ENCODE measurements at places on chromosomes 16 and 17.
A peak's percentile ranks its signal among the peaks of the same experiment; 100 is the strongest.

- no peak for DNase-seq
Measured at GRCh38 chr17:50458701-50459676, 9.7 kb downstream of the CHAD start.

DNA sequence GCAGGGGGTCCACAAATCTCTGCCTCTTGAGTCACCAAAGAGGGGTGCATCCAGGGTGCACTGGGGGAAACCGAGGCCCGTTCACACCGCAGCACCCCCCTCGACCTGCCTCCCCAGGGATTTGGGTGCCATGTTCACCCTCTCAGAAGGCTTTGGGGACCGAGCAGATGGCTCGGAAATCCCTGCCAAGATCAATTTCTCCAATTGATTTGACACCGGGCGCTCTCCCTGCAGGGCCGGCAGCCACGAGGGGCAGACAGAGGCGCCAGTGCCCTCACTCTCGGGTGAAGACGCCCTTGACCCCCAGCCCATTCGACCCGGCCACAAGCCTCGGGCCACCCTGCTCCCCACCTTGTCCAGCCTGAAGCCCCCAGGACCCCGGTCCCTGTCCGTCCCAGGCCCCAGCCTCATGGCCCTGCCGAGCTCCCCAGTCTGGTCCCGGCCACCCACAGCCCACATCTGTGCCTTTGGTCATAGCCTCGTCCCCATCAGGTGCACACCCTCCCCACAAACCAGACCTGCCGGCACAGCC, 9.3 kb downstream of the SSTR5 start:
- DNase-seq: no peak

- DNase-seq: no peak
Measured at GRCh38 chr16:87070657-87071056, 246.5 kb downstream of the C16orf95 start.

GRCh38 chr17:68399638-68400403, 57.5 kb downstream of the WIPI1 start:
- DNase-seq: no peak

GRCh38 chr17:82216301-82217119, 3.9 kb upstream of the CCDC57 start:
- no peak for DNase-seq

DNA sequence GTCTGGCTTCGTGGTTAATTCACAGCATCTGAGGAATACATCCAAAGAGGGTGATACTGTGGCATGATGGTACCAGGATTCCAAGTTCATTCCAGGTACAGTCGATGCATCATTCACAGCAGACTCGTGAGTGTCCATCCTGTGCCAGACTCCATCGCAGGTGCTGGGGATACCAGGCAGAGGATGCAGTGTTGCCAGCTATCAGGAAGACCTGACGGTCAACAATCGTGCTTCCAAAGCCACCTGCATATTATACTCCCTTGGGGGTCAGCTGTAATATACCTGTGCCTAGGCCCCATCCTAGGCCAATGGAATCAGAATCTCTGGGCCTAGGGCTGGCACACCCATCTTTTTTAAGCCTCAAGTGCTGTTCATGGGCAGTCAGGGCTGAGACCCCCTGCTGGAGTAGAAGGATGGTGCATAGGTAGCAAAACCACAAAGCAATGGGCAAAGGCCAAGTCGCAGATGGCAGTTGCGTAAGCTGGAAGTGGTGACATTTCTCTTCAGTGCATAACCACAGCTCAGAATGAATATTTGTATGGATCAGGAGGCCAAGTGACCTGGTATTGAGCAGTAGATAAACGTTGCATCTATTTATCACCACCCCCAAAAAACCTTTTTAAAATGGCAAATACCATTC, 42.9 kb upstream of the C16orf78 start:
- DNase-seq: no peak

DNA sequence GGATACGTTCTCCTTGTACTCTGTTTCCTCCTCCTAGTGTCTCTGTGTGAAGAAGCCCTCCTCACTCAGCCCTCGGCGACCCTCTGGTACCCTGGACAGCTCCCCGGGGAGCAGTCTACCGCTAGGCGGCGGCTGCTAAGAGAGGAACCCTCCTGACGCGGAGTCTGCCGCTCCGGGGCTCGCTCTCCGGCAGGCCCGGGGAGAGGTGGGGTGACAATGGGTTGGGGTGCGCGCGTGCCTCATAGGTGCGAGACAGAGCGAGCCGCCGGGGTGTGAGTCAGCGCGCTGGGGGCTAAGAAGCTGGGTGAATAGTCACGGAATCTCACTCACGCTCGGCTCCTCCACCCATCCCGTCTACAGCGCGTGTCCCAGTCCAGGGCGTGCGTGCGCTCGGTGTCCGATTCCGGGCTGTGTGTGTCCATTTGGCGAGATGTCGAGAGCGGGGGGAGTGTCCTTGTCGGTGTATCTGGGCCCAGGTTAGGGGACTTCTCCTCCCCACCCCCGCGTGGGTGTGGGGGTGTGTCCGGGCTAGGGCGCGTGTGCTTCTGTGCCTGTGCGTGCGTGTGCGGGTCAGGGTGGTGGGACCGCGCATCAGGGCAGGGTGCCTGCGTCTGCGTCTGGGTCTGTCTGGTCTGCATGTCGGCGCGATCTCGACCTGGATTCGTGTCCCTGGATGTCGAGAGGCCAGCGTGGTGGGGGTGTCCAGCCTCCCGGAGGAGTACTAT, 577 bp upstream of the HS3ST2 start:
- peak; percentile 26 for DNase-seq

DNA sequence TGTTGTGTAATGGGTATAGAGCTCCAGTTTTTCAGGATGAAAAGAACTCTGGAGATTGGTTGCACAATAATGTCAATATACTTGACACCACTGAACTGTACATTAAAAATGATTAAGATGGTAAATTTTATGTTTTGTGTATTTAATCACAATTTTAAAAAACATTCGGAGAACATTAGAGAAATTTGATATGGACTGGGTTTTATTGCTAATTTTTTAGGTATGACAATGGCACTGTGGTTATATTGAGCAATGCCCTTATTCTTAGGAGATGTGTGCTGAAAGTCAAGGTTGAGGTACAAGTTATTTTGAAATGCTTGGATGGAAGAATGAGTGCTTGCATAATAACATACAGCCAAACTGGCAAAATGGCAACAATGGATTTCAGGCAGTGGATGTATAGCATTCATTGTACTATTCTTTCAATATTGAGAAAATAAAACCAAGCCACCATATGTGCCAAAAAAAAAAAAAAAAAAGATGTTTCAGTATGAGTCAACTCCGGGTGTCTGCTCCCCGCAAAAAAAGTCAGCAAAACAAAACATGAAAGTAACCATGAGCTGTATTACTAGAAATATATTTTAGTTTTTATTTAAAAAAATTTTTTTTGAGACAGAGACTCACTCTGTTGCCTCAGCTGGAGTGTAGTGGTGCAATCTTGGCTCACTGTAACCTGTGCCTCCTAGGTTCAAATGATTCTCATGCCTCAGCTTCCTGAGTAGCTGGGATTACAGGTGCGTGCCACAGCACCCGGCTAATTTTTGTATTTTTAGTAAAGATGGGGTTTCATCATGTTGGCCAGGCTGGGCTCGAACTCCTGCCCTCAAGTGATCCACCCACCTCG, 19.8 kb downstream of the HOXB1 start:
- DNase-seq: peak; percentile 74

DNA sequence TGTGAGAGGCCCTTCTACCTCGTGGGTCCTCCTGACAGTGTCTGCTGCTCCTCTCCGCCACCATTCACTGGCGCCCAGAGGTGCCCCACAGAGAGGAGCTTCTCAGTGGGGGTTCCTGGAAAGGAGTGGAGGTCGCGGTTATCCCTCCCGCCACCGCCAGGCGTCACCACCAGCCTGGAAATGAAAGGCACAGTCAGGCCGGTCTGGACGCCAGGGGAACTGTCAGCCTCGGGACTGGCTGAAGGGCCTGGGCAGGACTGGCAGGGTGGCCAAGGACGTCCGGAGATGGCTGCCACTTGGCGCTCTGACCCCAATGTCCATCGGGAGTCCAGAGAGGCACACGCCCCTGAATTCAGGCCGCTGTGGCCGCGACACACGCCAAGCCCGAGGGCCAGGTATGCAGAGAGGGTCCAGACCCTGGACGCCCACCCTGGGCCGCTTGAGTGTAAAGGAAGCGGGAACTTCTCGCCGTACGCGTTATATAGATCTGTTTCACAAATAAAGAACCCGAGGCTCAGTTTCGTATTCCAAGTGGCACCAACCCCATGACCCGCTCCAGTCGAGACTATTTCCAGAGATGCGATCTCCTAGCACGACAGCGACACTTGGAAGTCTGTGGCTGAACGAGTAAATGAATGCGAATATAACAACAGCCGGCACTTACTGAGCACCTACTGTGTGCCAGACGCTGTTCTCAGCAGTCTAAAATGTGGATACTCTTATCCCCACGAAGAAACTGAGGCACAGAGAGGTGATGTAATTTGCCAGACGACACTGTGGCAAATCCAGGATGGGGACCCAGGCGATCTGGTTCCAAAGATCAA, 7.6 kb upstream of the NXPH3 start:
- DNase-seq: peak; percentile 36

- DNase-seq: no peak
Measured at GRCh38 chr16:10308305-10309193, 77.3 kb upstream of the ATF7IP2 start.

- no peak for DNase-seq
Measured at GRCh38 chr17:73658821-73659515, 14.7 kb upstream of the SDK2 start.

- no peak for DNase-seq
Measured at GRCh38 chr16:88195269-88195705, 187.5 kb upstream of the ZNF469 start.

DNA sequence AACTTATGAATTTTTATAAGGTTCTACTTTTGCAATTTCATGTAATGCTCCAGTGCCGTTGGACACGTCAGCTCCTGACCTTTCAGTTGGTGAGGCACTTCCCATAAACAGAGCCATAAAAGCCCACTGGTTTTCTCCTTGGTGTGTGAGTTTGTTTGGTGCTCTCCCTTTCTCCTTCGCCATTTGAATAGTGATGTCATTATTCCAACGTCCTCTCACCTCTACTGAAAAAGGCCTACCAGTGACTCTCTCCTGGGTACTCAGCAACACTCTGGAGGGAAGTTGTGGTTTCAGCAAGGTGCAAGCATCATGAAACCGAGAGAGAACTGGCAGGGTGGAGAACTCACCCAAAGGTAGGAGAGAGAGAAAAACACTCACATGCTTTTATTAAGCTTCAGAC, 29.6 kb upstream of the HNF1B start:
- no peak for DNase-seq

- DNase-seq: no peak
Measured at GRCh38 chr17:18919963-18920362, 32.0 kb upstream of the SLC5A10 start.

DNA sequence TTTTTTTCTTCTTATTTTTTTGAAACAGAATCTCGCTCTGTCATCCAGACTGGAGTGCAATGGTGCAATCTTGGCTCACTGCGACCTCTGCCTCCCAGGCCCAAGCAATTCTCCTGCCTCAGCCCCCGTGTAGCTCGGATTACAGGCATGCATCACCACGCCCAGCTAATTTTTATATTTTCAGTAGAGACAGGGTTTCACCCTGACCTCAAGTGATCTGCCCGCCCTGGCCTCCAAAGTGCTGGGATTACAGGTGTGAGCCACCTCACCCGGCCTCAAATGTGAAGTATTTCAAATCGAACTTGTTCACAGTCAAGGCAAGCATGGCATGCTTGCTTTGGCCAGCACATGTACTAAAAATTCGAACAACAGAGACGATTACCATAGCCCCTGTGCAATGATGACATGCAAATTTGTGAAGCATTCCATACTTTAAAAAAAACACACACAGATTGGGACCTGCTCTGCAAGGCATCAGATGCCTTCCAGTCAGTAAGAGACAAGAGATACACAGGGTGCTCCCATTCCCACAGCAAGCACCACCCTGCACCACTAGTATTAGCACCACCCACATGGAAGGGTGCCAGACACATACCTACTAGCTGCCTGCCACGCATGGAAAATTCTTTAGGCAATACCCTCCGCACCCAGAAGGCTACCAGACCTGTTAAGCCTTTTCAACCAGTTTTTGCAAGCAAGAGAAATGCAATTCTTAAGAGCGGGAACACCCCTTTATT, 47.2 kb downstream of the ANKRD11 start:
- DNase-seq: peak; percentile 13
